8988T (cell line): ENCODE measurements at places on chromosomes 2 and 18.

GRCh38 chr2:227817850-227818674 lies 4.4 kb downstream of the CCL20 start:
- peak; percentile 22 for DNase-seq

DNA sequence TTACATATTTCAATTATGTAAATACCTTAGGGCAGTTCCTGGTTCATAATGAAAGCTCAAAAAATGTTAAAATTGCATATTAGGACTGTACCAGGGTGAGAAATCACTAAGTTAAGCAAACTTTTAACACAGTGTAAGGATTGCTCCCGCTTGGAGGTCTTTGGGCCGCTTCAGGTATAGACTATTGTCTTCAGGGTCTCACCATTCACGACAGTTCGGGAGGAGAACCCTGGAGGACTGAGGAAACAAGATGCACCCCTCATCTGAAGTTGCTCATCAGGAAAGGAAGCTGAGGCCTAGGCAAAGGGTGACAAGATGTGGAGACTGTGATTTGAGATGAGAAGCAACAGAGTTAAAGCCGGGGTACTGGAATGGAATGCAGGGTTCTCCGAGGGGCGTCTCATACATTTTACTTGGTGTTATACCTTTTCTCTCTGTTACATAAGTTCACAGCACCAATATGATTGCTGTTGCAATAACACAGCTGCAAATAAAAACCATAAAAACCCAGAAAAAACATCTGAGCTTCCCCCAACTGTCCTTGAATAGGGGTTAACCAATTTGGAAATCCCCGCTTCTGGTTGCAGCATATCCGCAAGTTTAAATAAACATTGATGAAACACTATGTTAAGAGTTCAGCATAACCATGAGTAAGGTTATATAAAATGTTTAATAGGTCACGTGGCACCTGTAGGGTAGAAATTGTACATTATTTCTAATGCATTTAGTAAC lies 40.1 kb downstream of the FBXO48 start:
- DNase-seq, result no peak

GRCh38 chr2:164145093-164145987 lies 409.5 kb upstream of the FIGN start:
- DNase-seq, result no peak

DNA sequence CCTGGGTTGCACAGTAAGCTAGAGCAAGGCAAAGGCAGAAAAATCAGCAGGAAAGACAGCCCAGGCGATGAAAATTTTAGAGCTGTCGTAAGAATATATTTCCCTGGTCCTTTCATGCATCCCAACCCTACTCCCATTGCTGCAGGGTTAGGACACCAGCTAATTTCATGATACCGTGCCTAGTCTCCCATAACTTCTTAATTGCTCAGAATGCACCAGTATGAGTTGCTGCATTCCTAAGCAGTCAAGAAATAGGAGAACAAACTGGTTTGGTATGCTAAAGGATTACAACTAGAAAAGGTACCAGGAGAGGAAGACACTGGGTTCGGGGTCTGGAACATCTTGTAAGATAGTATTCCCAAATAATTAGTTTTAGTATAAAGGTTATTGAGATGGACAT lies 269.4 kb upstream of the NRXN1 start:
- no peak for DNase-seq

DNA sequence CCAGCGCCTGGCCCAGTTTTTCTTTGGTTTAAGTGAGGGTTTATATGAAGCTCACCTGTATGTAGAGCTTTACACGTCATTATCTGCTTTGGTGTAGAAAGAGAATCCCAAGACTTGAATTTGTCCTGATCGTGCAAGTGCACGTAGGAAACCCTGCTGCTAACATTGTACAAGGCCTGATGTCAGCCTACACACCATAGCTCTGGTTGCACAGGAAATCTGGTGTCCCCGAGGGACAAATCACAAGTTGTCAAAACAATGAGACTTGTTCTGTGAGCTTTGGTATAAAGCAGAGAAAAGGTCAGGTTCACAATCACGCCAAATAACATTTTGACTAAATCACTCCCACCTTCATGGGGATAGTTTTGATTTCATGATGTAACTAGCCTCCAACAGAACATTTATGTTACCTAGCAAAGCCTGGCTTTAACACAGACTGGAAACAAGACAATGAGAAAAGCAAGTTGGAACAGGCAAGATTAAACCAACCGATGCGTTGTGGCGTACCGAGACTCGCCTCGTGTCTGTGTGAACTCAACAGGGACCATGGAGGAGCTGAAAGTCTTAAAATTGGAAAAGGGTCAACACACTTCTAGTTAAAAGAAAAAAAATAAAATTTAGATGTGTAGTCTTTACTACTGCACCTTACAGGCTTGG lies 41.4 kb downstream of the ZAP70 start:
- DNase-seq, result no peak

DNA sequence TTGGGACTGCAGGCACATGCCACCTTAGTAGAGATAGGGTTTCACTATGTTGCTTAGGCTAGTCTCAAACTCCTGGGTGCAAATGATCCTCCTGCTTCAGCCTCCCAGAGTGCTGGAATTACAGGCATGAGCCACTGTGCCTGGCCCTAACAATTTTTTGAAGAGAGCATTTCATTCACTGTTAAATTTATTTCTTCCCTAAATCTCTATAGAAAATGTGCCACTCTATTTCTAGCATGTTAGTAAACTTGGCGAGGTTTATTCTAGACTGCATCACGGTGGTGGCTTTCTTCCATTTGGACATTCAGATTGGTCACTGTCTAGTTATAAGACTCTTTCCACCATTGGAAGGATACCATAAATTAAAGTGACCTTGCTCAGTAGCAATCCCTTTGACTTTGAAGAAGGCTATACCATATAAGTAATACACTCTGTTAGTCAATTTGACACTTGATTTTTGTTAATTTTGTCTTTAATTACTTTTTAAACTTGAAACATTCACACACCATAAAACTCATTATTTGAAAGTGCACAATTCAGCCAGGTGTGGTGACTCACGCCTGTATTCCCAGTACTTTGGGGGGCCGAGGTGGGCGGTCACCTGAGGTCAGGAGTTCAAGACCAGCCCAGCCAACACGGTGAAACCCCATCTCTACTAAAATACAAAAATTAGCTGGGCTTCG lies 16.2 kb downstream of the DDX1 start:
- no peak for DNase-seq

- no peak for DNase-seq
Observed at GRCh38 chr2:105641389-105641811, 103.3 kb upstream of the NCK2 start.

DNA sequence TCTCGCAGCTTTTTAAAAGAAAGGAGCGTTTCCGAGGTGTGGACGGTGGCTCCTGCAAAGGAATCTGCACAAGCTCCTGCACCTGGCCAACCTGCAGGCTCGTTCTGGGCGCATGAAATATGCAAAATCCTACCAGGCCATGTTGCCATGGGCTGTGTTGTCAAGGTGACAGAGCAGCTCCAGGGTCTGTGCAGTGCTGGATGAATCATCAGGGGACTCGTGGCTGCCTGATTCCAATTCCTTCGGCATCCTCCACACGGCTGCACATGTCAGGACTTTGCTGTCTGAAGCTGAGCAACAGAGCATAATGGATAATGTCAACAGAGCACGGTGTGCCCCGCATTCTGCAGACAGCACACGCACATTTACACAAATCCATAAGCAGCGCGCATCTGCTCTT lies 120.5 kb downstream of the EIPR1 start:
- DNase-seq, result no peak

DNA sequence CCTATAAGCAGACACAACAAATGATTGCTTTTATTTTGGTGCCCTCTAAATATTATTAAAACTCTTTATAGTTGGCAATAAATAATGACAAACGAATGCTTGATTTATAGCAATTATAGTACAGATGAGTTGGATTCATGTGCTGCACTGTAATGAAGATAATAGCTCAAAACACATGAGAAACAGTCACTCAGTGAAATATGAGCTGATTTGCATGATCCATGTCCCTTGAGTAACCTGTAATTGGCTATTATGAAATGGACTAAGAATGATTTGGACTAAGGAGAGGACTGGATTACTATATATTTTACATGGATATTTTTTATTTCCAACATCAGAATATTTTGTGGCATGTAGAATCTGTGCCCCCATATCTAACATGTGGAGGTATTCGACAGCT lies 365.6 kb upstream of the UBE2E3 start:
- DNase-seq, result no peak

DNA sequence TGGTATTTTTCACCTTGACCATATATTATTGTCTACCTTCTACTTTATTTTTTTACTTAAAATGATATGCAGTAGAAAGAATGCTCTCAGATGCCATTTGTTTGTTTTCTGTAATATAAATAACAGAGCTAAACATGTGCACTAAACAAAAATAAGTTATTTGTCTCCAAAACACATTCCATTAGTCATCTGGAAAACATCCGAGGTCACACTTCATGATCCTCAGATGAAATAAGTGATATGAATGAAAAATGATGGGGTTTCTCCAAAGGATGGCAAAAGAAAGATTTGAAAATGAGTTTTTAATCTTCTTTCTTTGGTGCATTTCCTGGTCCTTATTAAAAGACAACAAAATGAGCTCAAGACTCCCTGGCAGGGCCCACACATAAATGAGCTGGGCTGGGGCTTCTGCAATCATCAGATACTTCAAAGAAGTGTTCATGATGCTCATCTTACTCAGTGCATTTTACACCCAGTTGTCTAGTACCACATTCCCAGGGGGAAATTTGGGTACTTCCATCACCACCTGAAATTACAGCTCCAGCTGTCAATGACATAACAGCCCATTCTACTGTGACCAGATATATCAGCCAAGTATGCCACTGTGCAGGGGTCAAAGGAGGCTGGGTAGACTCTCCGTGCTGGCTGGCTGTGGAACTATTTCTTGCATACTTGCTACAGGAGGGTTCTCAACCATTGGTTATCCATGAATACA lies 283.5 kb downstream of the PID1 start:
- no peak for DNase-seq

DNA sequence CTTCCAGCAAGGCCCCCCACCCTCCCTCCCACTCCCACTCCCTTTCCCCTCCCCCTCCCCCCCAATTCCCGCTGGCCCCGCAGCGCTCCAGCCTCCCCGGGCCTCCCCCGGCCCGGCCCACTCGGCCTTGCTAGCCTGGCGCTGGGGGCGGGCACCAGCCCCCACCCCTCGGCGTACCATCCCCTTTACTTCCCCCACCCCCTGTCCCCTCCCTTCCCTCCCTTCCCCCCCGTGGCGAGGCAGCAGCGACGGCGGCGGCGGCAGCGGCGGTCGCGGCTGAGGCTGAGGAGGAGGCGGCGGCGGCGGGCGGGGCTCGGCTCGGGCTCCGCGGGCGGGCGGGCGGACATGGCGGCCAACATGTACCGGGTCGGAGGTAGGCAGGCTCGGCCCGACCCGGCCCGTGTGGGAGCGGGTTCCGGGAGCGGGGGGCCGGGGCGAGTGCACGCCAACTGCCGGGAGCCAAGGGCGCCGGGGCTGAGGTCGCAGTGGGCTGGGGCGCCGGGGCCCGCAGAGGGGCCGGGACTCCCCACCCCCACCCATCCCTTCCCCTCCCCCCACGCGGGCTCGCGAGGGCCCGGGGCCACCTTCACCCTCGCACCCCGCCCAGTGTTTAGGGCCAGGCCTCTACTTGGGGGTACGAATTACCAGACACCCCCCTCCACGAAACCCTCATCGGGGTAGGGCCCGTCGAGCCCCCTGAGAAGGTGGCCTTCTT lies at the start of gene MTA3:
TSS of gene MTA3 (plus strand) at position 232 of the 715 bp plus-strand sequence. CDS start at position 346, 114 bp downstream.
- DNase-seq, result peak; percentile 49

- no peak for DNase-seq
Observed at GRCh38 chr18:9055626-9056025, 46.9 kb upstream of the NDUFV2 start.

DNA sequence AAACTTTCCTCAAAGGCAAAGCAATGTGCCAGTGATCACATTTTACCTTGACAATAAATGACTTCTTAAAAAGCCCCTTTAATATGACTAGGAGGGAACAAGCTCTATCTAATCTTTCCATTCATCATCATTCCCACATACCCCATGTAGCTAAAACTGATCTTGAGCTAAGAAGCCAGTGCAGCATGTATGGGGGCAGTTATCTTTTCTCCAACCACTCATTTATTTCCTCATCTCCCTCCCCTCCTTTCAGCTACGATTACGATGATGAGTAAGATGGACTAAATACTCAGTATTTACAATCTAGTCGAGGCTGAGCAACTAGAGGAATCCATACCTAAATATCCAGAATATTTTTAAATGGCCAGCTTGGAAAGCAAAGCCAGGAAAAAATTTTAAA lies 35.5 kb downstream of the PNO1 start:
- DNase-seq, result no peak

DNA sequence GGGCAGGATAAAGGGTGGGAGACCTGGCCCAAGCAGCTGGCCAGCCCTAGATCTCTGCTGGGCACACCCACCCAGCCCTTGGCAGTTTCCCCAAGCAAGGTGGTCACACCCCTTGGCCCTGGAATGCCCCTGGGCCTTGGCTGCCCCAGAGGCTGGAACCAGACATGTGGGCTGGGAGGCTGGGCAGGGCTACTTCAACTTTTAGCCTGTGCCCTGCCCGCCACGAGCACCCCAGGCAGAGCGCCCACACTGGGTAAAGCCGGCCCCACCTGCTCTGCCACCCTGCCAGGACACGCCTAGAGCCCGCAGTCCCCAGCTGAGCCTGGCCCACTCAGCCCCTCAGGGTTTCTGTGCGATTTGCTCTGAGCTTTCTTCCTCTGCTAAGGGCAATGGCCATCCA lies 119.7 kb upstream of the SMAD2 start:
- DNase-seq, result no peak

GRCh38 chr2:14907014-14907612 lies 274.6 kb downstream of the LRATD1 start:
- no peak for DNase-seq

GRCh38 chr2:66048667-66049066 lies 386.3 kb upstream of the MEIS1 start:
- no peak for DNase-seq

GRCh38 chr2:172909454-172909853 lies 166.2 kb upstream of the MAP3K20 start:
- no peak for DNase-seq

GRCh38 chr2:198033626-198034025 lies 229.2 kb downstream of the PLCL1 start:
- no peak for DNase-seq
